ENCODE measurements at places on chromosomes 3 and 15.

- peak; percentile 48 for DNase-seq
Observed at GRCh38 chr3:15796771-15797641, 773 bp downstream of the ANKRD28 start.

DNA sequence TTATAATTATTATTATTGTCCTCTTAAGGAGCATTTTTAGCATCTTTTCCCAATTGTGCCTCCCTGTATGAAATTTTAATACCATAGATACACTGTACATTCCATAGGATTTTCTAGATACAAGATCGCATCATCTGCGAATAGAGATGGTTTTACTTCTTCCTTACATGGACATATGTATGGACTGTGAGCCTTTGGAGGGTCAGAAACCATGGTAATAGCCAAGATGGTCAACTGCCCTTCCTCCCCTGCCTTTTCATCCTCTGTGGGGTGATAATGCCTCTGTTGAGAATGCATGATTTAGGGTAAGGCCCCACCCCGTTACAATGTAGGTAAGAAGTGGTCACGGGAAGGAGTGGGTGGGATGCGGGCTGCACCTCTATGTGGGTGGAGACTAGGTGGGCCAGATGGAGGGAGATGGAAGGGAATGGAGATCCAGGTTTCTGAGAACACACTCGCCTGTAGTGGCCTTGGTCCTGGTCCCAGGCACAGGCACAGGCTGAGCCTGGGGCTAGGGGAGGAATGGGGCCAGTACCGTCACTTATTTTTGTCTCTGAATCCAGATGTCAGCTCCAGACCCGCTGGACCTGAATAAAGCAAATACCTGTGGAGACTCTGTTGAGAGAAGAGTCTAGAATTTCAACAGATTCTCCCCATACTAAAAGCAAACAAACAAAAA is 31.7 kb downstream of the GOLGA6A start:
- DNase-seq = no peak

GRCh38 chr3:77319711-77320110 is 279.8 kb downstream of the ROBO2 start:
- DNase-seq = peak; percentile 26

DNA sequence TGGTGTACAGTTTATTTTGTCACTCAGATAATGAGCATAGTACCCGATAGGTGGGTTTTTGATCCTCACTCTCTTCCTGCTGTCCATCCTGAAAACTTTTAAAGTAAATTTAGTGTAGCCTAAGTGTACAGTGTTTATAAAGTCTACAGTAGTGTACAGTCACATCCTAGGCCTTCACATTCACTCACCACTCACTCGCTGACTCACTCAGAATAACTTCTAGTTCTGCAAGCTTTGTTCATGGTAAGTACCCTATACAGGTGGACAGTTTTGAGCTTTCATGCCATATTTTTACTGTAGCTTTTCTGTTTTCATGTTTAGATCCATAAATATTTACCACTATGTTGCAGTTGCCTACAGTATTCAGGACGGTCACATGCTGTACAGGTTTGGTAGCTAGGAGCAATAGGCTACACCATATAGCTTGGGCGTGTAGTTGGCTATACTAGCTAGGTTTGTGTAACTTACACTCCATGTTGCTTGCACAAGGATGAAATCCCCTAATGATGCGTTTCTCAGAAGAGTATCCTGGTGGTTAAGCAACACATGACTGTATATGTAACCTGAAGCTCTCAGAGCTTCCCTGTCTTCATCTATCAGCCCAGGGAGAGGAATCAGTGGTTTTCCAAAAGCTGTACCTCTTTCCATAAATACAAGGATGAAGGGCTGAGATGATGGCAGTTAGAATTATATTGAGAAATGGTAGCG is 87.6 kb upstream of the SLC25A26 start:
- DNase-seq = no peak

GRCh38 chr3:127025456-127025855 is 42.5 kb downstream of the PLXNA1 start:
- DNase-seq = no peak

GRCh38 chr3:45884368-45885201 is 1.8 kb upstream of the CCR9 start:
- DNase-seq = no peak

DNA sequence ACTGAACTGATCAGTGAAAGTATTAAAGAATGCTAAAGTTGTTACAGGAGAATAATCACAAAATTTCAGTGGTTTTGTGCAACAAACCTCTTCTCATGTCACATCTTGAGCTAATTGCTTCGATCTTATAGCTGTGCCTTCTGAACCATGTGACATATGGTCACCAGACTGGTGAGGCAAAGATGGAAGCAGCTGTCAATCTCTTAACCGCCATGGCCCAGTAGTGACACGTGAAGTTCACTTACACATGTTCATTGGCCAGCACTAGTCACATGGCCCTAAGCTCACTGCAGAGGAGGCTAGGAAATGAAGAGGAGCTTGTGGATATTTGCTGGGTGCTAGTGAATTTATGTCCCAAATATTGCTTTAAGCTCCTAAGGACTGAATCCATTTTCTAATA is 32.5 kb downstream of the BOC start:
- no peak for DNase-seq

DNA sequence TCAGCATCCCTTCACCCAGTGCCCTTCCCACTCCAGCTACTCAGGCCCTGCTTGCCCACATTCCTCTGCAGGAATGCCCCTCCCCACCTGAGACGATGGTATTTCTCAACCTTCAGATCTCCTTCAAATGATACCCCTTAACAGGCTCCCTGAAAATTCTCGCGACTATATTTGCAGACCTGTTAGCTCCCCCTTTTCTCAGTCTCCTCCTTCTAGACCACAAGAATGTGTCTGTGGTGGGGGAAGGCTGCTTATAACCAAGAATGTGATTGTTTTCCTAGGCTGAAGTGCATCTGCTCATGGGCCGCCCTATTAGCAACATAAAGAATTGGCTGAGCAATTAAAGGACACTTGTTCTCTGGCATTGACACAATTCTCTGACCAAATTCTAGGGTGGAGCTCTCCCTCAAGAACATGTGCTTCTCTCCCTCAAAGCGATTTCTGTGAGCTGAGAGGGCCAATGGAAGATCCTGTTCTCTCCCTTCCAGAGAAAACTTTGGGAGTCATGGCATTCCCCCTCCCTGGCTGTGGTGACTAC is 19.1 kb upstream of the LIMD1 start:
- DNase-seq = no peak

DNA sequence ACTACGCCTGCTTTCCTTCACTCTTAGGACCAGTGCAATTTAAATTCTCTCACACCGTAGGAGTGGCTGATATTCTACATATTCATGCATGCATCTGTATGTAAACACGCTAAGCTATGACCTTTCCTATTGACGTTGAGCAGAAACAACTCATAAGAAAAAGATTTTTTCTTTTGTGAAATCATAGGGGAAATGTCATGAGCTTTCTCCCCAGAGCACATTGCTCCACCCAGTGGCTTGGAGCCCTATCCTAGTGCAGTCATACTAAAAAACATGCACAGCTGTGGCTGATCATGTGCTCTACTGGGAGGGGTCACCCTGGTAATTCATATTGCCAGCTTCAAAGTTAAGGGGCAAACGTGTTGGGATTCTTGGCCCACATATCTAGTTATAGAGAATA is 1.8 kb upstream of the MESD start:
- peak; percentile 46 for DNase-seq

GRCh38 chr3:15154326-15154725 is 51.7 kb upstream of the CAPN7 start:
- DNase-seq = no peak

DNA sequence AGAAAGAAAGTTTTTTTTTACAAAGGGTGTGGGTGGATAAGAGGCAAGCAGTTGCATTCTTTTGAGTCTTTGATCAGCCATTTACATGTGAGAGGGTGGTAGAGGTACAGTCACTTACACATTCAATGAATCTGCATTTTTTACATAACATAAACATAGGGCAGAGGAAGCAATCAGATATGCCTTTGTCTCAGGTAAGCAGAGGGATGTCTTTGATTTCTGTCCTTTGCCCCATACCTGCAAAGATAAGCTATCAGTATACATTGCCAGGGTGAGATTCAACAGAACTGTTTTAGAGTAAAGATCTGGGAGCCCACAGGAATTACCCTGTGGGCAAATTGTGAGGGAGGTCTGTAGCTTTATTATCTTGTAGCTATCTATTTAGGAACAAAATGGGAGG is 5.4 kb upstream of the PPP1R2 start:
- DNase-seq = no peak

- DNase-seq = no peak
Observed at GRCh38 chr3:129654131-129654530, 47.7 kb upstream of the PLXND1 start.

GRCh38 chr3:30477149-30477921 is 129.1 kb upstream of the TGFBR2 start:
- no peak for DNase-seq

DNA sequence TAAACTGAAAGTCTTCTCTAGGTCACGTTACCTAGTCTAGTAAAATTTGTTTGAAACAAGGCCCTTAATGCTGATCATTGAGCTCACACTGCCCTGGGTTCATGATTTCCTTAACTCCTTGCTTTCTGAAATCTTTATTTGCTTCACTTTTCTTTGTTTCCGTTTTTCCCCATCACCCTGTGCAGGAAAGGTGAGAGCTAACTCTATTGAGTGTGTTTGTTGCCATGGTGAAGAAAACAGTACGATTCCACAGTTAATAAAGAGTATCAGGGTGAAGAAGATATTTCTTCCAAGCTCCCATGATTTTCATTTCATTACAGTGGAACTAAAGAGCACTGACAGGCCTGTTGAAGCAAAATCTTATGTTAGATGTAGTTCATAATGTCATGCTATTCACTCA is 276.2 kb downstream of the RAP2B start:
- no peak for DNase-seq

GRCh38 chr15:52567871-52568600 is 794 bp downstream of the ARPP19 start:
- no peak for DNase-seq
